Stimulated activated CD8-positive, alpha-beta memory T cell treated with anti-CD3 and anti-CD28 coated beads, Interleukin-4, amount 100 ng/mL, for 4 hours (primary cell): ENCODE measurements at places on chromosomes 6 and 20.

DNA sequence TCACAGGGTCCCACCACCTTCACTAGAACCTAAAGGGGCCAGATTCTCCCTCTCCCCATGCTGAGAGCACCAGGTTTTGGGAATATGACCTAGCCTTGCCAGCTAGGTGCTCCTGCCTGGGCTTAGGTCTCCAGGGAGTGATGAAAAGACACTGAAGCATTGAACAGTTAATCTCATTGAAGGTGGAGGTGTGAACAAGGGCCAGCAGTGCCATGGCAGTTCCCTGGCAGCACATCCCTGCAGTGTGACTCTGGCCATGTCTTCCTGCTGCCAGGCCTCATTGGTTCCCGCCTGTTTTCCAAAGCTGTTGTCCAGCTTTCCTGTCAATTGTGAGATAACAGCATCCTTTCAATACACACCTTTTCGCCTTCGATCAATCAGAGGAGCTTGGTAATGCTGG, 10.9 kb downstream of the PPIL6 start:
- no peak for DNase-seq

DNA sequence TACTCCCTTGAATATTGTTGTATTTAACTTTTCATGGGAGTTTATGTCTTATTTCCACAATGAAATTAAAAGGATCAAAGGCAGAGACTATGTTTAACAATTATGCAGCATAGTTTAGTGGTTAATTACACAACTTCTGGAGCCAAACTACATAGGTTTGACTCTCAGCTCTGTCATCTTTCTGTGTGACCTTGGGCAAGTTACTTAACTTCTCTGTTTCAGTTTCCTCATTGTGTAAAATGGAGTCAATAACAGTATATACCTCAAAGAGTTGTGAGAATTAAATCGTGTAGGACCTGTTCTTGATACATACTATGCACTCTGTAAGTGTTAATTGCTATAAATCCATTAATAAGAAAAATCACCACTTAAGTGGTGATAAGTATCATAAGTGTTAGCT, 48.3 kb downstream of the BTBD9 start:
- no peak for DNase-seq

GRCh38 chr20:44832724-44833123, 22.4 kb upstream of the RIMS4 start:
- no peak for DNase-seq

DNA sequence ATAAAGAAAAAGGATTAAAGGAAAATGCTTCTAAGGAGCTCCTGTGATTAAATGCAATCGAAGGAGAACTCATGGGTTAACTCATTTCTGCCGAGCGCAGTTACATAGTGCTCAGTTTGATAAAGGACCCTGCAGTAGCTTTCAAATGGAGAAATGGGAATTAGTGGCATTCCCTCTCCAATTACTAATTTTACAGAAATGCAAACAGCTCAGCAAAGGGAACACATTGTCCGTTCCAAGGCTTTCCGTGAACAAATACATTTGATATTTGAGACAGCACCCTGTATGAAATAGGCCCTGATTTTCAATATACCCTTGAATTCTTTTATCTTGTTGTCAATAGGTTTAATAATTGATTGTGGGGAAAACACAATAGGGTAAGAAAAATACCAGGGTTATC, 375.9 kb upstream of the TSHZ2 start:
- DNase-seq: no peak

DNA sequence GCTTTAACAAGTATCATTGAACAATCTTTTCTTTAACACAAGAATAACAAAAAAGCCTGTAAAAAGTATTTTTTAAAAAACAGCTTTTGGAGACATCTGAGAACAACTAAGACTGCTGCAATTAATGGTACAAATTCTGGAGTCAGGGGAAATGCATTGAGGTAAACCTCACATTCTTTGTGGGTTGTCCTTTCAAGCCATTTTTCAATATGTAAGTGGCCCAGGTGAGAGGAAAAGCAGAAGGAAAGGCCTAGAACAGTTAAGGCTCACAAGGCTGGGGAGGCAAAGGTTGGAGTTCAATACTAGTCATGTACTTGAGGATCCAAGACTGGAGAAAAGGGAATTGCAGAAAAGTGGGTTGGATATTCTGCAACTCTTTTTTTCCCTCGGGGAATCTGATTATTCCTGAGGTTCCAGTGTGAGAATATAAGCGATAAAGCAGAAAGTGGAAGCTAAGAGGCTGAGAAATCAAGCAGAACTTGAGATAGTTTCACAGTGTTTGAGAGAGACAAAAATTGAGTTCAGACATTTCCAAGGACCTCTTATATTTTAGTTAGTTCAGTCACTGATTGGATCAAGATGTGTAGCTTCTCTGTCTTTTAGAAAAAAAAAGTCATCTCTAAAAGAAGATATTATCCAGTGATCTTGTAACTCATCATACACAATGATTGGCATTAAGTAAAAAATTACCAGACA, 25.0 kb upstream of the TXLNB start:
- DNase-seq: no peak

- DNase-seq: no peak
Measured at GRCh38 chr6:20746805-20747558, 212.7 kb downstream of the CDKAL1 start.

- no peak for DNase-seq
Measured at GRCh38 chr6:24930431-24930871, 5.3 kb downstream of the RIPOR2 start.

DNA sequence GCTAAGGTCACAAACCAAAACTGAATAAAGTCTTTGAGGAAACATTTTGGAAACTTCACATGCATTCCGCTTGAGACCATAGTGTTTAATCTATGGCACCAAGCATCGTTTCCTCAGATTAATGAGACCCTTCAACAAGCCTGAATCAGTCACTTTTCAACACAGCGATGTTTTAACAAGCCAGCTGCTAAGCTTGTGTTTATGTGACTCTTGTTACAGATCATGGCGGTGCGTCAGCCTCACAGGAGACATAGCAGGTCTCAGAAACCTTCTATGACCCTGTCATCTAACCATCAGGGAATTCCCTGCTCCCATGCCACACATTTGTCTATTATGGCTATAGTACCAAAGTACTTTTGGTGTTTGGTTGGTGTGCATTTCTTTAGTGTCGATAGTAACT, 57.2 kb downstream of the MTFR2 start:
- no peak for DNase-seq

DNA sequence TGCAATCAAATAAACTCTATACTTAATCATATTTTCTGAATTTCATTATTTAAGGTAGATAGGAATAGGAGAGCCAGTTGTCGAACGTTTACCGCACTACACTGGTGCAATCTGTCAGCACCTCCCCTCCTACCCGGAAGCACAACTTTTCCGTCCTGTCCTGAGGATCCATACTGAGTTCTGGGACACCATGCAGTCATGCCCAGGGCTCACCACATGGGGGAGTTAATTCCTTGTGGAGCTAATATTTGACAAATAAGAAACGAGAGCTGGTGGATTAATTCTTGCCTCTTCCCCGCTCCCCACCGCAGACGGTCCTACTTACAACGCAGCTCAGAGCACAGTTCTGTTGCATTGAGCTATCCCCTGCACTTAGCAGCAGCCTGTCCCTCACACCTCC, 107.7 kb upstream of the RALGAPA2 start:
- DNase-seq: no peak

DNA sequence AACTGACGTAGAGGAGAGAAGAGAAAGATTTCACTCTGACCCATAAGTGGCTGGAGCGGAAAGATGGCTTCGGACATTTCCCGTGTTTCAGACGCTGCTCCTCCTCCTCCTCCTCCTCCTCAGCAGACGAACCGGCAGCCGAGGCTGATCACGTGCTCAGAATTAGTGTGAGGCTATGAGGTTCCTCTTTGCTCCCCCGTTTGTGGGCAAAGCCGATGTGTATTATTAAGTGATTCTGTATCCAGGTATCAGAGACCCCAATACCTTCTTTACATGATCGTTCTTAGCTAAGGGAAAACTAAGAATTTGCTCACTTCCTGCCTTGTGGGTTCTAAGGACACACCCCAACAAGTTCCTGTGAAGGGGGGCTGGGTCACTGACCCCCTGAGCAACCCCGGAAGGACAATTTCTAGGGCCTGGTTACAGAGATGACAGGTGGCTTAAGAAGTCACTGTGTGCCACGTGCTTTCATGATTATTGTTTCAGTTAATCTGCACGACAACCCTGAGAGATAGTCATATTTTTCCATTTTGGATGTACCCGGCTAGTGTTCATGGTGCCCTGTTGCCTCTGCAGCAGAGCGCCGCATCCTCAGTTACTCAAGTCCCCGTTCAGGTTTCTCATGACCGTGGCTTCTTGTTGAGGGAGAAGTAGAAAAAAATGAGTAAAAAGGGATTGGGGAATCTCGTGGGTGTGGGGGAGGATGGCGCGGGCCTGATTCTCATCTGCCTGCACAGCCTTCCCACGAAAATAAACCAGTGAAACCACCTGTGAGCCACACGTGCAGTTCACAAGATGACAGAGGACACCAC, 671.8 kb downstream of the QKI start:
- no peak for DNase-seq

- DNase-seq: no peak
Measured at GRCh38 chr20:42604998-42605956, 584.4 kb downstream of the PTPRT start.

DNA sequence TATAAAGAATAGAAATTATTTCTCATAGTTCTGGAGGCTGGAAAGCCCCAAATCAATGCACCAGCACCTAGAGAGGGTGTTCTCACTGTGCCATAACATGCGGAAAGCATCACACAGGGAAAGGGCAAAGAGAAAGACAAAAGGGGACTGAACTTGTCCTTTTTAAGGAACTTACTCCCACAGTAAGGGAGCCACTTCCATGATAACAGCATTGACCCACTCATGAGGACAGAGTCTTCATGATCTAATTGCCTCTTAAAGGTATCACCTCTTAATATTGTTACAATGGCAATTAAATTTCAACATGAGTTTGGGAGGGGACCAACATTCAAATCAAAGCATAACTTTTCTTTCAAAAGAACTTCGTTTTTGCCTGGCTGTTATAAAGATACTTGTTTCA, 582.2 kb upstream of the ARID1B start:
- no peak for DNase-seq

- DNase-seq: no peak
Measured at GRCh38 chr6:18431581-18431980, 44.4 kb downstream of the RNF144B start.

DNA sequence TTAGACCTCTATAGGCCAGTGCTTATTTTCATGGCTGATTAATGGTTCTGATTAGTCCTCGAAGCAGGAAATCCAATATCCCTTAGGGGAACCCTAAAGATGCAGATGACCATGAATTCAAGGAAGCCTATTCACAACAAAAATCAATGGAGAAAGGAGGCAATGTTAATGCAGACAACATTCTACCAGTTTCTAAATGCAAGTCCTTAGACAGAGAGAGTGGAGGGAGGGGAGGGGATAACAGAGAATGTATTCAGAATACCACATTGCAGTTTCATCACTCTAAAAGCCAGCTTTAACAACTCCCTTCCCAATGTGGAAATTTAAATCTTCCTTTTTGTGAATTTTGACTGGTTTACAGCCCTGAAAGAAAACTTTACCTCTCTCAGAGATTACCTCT, 87.1 kb upstream of the POU3F2 start:
- DNase-seq: no peak

DNA sequence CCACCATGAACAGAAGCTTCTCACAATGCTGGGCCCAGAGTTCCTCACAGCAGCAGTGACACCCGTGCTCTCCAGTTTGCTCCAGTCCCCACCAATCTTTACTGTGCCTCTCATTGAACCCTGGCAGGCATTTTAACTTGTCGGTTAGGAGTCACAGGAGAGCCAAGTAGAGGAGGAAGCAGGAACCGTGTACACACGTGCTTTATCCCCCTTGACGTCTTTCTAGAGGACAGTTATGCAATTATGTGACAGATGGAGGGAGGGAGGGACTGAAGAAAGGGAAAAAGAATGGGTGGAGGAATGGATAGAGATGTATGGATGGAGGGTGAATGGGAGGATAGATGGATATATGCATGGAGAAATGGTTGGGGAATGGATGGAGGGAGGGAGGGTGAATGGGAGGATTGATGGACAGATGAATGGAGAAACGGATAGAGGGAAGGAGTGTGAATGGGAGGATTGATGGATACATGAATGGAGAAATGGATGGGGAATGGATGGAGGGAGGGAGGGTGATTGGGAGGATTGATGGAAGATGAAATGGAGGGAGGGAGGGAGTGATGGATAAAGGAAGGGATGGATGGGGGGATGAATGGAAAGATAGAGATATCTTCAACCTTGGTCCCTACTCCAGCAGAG, 26.0 kb downstream of the RBM38 start:
- DNase-seq: no peak

DNA sequence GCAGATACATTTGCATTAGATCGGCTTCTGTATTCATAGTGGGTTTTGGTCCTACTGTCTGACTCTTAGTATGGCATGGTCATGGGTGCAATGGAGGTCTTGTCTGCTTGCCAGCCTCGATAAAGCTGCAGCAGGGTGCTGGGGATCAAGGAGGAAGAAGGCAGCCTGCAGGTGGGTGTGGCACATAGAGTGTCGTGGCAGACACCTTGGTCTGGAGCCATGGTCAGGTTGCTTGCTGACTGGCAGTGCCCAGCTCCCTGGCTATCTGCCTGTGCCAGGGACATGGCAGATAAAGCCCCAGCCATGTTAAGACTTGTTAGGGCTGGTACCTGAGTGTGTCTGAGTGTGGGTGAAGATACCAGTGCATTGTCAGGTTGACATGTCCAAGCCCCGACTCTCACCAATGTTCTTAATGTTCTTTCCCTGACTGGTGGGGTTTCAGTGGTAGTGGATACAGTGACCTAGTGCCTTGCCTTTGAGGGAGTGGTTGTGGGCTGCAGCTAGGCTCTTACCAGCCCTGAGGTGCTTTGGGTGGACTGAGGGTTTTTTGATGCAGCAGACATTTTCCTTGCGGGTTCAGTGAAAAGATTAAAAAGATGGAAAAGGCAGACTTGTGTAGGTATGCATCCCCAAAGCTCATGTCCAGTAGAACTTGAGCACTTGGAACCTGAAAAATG, 1.8 kb downstream of the FAM83D start:
- no peak for DNase-seq

GRCh38 chr20:36827541-36828279, 48.2 kb upstream of the TLDC2 start:
- DNase-seq: no peak

DNA sequence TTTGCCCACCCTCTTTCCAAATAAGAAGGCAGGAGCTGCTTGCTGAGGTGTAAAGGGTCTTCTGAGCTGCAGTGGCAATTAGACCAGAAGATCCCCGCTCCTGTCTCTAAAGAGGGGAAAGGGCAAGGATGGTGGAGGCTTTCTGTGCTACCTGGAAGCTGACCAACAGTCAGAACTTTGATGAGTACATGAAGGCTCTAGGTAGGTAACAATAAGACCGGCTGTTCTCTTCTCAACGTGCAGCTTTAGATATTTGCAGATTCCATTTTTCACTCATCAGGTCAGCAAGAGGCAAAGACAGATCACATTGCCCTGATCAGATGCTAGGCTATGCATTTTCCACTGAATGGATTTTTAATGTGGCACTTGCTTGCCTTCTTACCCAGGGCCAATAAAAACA, at the start of gene FABP7:
Gene FABP7, plus strand, starts transcription at position 50 of the 400 bp plus-strand sequence. Its CDS starts 79 bp downstream, at position 129.
- no peak for DNase-seq

- peak; percentile 89 for DNase-seq
Measured at GRCh38 chr20:24948939-24949679, at the start of gene CST7. CST7 (plus strand) TSS chr20:24949269; CDS start chr20:24949506, 237 bp downstream.

- DNase-seq: no peak
Measured at GRCh38 chr20:8903655-8904605, 165.0 kb upstream of the PLCB4 start.
